ENCODE measurements at places on chromosomes 11 and 22.

DNA sequence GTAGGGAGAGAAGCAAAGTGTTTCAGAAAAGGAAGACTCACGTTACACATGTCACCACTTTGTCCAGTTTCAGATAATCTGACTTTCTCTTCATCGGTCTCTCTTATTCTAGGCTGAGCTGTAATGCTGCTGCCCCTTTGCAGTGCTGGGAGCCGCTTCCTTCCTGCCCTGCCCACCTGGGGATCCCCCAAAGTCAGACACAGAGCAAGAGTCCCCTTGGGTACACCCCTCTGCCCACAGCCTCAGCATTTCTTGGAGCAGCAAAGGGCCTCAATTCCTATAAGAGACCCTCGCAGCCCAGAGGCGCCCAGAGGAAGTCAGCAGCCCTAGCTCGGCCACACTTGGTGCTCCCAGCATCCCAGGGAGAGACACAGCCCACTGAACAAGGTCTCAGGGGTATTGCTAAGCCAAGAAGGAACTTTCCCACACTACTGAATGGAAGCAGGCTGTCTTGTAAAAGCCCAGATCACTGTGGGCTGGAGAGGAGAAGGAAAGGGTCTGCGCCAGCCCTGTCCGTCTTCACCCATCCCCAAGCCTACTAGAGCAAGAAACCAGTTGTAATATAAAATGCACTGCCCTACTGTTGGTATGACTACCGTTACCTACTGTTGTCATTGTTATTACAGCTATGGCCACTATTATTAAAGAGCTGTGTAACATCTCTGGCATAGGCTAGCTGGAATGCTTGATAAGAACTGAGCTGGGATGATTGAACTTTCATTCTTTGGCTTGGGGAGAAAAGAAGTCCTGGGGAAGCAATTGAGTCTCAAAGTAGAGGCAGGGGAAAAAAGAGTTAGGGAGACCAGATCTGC lies 31.2 kb upstream of the SMIM35 start:
- DNase-seq: peak; percentile 13

DNA sequence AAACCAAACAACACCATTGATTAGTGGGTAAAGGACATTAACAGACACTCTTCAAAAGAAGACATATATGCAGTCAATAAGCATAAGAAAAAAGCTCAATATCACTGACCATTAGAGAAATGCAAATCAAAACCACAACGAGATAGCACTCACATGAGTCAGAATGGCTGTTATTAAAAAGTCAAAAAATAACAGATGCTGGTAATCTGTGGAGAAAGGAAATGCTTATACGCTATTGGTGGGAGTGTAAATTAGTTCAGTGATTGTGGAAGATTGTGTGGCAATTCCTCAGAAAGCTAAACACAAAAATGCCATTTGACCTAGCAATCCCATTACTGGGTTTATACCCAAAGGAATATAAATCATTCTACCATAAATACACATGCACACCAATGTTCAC lies 182.6 kb downstream of the TRPC6 start:
- no peak for DNase-seq

GRCh38 chr11:22344081-22344480 lies 5.9 kb downstream of the SLC17A6 start:
- DNase-seq: no peak

GRCh38 chr22:45007391-45008185 lies 2.2 kb downstream of the PHF21B start:
- peak; percentile 88 for DNase-seq

DNA sequence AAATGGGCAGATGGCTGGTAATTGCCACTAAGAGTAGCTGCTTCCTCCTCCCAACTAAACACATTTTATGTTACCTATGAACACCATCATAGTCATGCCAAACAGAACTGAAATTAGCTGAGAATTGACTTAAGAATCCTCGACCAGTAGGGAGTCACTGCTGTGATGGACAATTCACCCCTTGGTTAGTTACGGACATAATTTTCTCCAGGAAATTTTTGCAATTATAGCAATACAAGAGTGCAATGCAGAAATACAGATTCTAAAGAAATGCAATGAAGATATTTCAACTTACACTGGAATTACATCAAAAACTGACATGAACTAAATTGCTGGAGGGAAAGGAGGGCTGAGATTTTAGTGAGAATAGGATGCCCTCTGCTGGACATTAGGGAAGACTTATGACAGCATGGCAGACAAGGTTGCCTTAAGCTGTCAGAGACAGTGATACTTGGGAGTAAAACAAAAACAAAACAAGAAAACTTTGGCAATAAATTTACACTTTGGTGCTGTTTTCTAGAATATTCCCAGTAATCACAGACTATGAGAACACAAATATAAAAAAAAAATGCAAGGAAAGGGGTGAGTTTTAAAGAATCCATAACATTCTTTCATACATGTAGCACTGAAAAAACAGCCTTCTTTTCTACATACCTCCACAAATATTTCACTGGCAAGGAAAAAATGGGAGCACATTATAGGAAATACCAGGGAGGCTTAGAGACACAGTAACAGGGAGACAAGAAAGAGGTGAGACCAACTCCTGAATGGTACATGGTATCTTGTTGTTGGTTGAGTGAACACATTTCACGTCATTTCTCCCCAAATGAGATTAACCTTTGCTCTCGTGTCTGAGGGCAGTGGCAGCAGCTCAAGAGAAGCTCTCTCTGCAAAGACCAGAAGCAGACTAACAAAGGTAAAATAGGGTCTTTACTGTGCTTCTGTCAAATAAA lies 11.2 kb upstream of the PPP2R1B start:
- DNase-seq: peak; percentile 92

DNA sequence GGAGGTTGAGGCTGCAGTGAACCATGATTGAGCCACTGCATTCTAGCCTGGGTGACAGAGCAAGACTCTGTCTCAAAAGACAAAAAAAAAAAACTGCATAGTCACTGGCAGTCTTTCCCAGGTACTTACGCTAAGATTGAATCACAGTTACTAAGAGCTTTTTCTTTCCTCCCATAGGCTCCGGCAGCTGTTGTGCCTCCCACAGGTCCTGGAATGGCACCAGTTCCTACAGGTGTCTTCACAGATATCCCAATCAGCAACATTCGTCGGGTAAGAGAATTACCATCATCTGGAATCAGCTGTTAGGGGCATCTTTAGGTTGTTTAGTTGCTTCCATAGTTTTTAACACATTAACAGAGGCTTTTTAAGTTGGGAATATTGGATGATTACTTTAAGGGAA lies 19.8 kb downstream of the DLAT start:
- no peak for DNase-seq

GRCh38 chr11:102653744-102654291 lies 28.7 kb upstream of the MMP20 start:
- DNase-seq: no peak

- no peak for DNase-seq
Measured at GRCh38 chr11:22343032-22343324, 4.8 kb downstream of the SLC17A6 start.

GRCh38 chr11:93476796-93477195 lies 66.4 kb downstream of the SMCO4 start:
- peak; percentile 47 for DNase-seq

- DNase-seq: no peak
Measured at GRCh38 chr11:73743045-73743444, 17.8 kb downstream of the RAB6A start.

DNA sequence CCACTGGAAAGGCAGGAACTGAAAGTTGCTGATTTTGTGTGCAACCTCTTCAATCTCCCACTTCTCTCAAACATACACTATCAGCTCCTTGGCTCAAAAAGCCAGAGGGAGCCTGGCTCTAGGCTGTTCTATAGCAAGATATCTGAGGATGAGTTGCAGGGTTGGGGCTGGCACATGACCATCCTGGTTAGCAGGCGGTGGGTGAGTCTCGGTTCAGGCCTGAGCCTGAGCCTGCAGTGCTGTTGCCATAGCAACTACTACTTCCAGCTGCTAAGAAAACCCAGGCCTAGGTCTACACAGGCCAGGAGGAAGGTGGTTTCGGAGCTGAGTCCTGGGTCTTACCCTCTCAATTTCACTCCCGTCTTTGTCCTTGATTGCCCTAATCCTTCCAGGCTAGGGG lies 39.0 kb downstream of the CWC15 start:
- DNase-seq: peak; percentile 55

DNA sequence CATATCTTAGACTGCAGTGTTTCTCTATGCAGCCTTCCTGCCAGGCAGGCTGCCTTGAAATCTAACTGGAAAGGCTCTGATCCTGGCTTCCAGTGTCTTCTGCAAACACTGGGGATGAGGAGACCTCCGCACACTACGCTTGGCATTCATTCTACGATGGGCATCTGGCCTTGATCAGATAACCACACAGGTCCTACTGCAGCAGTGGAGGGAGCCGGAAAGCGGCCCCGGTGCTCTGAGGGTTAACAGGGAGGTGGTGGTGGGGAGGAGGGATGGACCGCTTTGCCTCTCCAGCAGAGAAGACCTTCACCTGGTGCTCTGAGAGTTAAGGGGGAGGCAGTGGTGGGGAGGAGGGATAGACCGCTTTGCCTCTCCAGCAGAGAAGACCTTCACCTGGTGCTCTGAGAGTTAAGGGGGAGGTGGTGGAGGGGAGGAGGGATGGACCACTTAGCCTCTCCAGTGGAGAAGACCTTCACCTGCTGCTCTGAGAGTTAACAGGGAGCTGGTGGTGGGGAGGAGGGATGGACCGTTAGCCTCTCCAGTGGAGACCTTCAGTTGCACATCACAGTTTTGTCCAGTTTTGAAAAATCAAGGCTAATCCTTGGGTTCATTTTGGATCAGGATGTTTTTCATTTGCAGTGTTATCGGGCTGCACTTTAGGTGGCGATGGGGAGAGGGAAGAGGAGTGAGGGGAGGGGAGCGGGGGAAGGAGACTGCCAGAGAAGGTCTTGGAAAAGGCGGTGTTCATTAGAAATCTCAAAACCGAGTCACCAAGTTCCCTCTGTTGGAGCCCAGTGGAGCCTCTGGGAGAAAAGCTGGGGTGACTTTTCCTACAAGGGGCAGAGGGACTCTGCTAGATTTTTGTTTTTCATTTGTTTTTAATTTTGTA lies 5.6 kb downstream of the GAL start:
- DNase-seq: no peak

DNA sequence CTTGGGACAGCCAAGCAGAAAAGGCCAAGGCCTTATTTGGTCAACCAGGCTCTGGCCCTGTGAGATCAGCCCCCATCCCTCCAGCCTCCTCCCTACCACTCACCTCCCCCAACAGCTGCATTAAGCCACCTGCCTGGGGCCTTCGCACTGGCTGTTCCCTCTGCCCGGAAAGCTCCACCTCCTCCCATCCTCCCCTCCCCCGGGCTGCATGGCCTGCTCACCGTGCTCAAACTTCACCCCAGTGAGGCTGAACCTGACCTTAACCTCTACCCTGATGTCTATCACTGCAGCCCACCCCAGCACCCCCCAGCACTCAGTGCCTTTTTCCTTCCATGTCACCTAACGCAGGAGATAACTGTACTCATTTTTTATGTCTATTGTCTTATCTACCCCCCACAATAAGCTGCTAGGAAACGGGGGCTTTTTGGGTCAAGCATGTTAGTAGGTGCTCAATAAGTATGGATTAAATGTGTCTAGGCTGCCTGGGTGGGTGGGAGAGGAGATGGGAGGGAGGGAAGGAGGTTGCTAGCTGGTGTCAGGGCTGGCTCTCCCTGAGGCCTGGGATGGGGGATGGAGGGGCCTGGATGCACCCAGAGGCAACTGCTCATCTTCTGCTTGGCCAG lies 912 bp downstream of the PTPRCAP start:
- DNase-seq: no peak

- no peak for DNase-seq
Measured at GRCh38 chr11:103910721-103911120, 125.7 kb upstream of the DDI1 start.

DNA sequence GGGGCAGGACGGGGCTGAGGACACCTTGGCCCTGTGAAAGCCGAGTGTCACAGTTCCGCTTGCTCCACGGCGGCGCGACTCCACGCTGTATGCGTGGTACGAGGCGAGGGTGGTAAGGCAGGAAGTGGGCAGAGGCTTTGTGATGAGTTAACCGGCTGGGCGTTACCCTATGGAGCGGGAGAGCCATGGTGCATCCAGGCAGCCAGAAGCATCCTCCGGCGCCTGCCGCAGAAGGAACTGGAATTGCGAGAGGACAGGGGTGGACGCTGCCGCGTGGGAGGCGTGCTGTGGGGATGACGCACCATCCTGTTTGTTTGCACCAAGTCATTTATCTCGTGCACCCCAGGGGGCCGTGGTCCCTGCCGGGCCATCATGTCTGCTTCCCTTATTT lies 643.9 kb downstream of the BRD1 start:
- DNase-seq: no peak

- DNase-seq: no peak
Measured at GRCh38 chr11:6856871-6857270, 6.0 kb upstream of the OR10A2 start.

DNA sequence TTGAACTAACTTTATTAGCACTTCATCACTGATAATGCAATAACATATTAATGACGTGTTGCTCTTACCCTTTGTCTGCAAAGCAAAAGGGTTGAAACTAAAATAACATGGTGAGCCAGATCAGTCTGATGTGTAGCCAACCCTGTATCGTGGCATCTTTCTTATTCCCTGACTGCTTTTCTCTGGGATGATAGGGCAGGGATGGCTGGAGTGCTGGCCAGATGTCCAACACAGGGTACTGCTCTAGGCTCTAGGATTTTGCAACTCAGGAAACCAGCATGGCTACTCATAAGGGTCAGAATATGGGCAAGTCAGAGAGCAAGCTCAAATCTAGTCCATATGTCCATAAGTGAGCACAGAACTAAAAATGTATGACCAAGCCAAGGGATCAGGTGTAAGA lies 129.1 kb downstream of the SLC17A6 start:
- no peak for DNase-seq

All from lung (tissue), 17 donors.